ENCODE measurements at places on chromosomes 13 and 19.

DNA sequence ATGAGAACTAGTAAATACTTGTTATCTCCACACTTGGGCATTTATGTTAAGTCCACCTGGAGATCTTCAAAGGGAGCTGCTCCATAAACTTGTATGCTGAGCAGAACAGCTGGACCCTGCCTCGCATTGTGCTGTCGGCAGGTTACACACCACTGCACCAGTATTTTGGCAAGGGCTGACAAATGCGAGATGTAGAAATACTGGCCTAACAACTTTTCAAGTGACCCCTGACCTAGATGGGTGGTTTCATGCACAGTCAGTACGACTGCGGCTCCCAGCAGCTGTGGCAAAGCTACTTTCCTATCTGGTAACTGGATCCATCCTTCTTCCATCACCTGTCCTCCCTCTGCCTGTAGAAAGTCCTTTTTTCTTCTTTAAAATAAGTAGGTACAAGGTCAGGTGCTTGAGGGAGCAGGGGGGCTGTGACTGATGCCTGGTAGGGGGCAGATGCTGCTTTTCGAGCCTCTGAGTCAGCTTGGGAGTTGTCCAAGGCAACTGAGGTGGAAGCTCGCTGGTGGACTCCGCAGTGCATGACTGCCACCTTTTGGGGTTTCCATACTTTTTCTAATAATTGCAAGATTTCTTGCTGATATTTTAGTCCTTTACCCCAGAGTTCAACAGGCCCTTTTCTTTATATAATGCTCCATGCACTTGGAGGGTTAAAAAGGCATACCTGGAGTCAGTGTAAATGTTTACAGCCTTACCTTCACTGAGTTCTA lies 86.8 kb downstream of the SLC25A15 start:
- DNase-seq = no peak

DNA sequence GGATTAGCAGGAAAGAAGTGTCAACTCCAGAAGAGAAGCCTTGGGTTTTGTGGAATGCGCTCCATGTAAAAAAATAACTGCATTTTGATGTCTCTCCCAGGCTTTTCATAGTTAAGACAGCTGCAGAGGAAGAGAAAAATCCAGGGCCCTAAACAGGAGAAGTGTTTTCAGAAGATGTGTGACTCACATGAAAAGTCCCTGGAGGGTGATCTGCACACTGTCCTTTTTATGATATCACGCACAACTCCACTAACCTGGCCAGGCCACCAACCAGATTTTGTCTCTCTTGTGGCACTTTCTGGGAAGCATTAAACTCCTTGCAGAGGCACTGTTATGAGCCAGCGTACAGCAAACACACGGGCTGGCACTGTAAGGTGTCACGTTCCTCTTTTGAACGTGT lies 267.3 kb downstream of the FGF9 start:
- no peak for DNase-seq

- no peak for DNase-seq
These were observed 627.9 kb upstream of the KLF12 start for GRCh38 chr13:74761801-74762757.

- no peak for DNase-seq
These were observed 20.6 kb downstream of the LRRC4B start for GRCh38 chr19:50547385-50548190.

DNA sequence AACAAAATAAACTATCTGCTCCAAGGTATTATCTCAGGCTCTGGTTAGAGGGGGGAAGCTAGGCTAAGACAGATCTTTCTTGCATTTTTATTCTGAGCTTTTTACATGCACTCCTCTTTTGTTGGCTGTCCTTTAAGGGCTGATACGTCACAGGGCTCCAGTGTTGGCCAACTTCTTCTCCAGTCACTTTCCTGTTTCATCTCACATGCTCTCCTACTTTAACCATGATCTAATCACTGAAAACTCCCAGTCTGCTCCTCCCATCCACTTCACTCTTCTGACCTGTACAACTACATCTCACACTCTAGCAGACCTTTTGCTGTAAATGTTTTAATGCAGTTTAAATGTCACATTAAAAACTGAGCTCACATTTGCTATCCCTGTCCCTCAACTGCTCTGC lies 510.0 kb upstream of the KLF12 start:
- DNase-seq = no peak

DNA sequence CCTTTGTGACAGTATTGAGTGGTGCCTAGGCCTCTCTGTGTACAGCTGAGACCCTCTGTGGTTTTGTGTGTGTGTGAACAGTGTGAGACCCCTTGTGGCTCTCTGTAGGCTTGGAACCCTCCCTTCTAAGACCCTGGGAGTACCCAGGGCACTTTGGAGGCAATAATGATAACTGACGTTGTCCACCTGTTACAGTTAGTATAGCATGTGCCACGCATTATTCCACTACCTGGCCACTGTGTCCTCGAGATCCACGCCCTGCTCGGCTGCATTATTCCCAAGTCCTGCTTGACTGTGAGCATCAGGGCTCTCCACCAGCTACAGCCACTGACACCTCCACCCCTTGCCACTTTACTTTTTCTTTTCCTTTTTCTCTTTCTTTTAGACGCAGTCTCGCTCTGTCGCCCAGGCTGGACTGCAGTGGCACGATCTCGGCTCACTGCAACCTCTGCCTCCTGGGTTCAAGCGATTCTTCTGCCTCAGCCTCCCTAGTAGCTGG lies 2.0 kb downstream of the GRAMD1A start:
- DNase-seq = no peak

GRCh38 chr13:74866101-74866500 lies 615.9 kb downstream of the TBC1D4 start:
- DNase-seq = no peak

DNA sequence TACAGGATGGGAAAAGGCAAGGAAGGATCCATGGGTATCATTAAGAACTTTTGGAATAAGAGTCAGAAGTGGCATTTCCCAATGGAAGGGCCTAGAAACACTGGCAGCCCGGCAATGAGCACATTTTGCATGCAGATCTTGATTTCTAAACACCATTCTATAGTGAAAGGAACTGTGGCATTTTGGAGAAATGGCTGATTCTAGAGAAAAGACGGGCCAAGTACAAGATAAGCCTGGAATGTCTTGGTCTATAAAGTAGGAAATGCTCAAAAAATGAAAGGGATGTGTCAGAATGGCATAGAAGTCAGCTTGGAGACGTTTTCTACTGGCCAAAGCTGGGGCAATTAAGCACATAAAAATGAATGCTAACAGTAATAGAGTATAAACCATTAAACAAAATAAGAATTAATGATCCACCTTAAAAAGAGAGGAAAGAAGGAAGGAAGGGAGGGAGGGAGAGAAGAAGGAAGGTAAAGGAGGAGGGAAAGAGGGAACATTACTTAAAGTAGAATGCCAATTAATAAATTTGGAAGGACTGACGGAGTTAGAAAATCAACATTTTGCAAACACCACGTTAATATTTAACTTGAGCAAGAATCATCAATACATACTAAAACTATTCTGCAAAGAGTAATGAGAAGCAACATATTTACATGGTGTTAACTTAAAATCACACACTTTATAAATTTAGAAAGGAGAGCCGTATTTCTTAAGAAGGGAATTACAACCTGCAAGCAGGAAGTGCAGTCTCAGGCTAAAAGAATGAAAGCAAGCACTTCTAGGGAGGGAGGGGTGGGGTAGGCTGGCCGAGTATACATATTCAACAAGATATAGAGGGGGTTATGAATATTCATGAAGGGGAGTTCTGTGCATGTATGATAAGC lies 78.9 kb downstream of the ANKRD10 start:
- DNase-seq = no peak

- DNase-seq = peak; percentile 21
These were observed 1937.6 kb downstream of the PCDH9 start for GRCh38 chr13:65292488-65292901.

DNA sequence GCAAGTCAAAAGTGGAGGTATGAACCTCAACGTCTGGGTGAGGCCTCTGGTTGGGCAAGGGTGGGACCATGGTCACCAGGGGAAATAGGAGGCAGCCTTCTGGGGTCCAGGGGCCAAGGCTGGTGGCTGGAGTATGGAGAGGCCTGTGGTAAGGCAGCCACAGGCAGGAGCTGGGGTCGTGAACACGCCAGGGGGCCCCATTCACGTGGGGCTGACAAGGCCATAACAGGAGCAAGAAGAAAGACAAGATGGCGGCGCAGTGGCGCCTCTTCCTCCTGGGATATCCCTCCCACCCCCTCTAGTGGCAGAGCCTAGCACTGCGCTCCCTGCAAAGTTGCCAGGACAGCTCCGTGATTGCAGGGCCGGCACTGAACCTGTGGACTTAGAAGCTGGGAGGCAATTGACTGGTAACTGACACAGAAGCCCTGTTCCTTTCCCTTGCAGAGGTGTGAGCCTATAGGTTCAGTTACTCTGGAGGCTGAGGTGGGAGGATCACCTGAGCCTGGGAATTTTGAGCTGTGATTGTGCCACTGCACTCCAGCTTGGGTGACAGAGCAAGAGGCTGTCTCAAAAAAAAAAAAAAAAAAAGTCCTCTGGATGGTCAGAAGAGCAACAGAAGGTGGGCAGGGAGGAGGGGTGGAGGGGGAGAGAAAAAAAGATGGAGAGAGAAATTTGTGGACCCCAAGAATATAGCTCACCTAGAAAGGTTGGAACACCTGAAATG lies 19.7 kb upstream of the EDDM13 start:
- peak; percentile 43 for DNase-seq

- no peak for DNase-seq
These were observed 3.9 kb downstream of the PPM1N start for GRCh38 chr19:45502111-45502510.

Data from HFF-Myc (cell line).